ENCODE measurements at places on chromosomes 3 and 15. TPM values are rescaled to one million over a fixed set of nuclear protein-coding genes. Genes with fewer than 3 reads are reported as not detected.
A peak's percentile ranks its signal among the peaks of the same experiment; 100 is the strongest.

The FES gene
- total RNA-seq: 45.5 TPM

- DNase-seq: no peak
Observed at GRCh38 chr3:42501321-42501680, 1.1 kb upstream of the VIPR1 start.

GRCh38 chr15:74383286-74383685 lies 15.8 kb upstream of the CYP11A1 start:
- no peak for DNase-seq

DNA sequence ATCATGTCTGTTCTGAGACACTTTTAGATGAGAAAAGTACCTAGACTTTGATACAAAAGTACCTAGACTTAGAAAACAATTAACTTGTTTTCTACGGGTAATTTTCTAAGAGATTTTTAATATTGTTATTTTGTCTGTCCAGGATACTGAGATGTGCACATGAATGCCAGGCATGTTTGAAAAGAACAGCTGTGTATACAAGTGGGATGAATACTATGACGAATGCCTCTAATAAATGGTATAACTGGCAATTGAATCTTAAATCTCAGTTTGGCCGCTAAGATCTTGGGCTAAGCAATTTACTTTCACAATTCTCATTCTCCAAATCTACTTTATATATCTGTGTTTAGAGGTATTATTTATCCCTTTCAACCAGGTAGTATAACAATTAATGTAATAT lies 207.4 kb downstream of the CBLB start:
- no peak for DNase-seq

- peak; percentile 65 for DNase-seq
Observed at GRCh38 chr3:99647081-99647480, 8.7 kb downstream of the COL8A1 start.

- DNase-seq: no peak
Observed at GRCh38 chr3:87798567-87798947, 260.2 kb downstream of the CGGBP1 start.

The GPR149 gene
- not detected for total RNA-seq

DNA sequence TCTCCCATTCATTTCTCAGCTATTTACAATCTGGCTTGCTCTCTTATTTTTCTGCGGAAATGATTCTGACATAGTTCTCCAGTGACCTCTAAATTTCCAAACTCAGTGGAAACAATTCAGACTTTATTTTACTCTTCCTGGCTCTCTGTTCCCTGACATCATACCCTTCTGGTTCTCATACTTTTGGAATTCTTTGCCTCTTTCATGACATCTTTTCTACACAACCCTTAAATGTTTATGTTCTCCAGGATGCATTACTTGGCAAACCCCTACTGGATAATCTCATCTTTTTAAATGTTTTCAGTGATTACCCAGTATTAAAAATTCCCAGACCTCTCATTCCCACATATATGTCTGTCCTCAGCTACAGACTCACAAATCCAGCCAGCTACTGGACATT lies 23.9 kb upstream of the PLSCR4 start:
- peak; percentile 97 for DNase-seq

DNA sequence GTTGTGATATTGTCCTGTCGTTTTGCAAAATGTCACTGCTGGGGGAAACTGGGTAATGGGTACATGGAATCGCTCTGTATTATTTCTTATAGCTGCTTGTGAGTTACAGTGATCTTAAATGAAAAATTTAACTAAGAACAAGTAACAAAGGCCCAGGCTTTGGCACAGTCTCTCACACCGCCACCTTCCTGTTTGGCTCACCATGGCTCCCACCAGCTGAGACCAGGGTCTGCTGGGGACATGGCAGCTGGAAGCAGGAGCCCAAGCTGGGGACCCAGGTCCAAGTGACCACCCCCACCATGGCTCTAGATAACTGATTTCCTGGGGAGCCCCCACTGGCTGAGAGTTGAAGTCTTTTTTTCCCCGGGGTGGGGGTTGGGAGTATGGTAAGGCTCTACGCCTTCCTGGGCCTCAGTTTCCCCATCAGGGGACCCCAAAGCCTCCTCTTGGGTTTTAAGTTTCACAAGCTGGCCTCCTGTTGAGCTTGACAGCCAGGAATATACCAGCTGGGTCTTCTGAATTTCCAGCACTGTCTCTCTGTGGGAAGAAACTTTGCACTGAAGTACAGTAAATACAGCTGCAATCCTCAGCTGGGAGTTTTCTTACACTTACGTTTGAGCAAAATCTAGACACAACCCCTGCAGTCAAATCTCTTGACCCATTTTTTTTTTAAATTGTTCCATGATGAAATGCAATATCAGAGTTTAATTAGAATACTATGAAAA lies 26.1 kb downstream of the ABTB1 start:
- DNase-seq: no peak

GRCh38 chr3:60854791-60855190 lies 396.5 kb downstream of the FHIT start:
- DNase-seq: no peak

DNA sequence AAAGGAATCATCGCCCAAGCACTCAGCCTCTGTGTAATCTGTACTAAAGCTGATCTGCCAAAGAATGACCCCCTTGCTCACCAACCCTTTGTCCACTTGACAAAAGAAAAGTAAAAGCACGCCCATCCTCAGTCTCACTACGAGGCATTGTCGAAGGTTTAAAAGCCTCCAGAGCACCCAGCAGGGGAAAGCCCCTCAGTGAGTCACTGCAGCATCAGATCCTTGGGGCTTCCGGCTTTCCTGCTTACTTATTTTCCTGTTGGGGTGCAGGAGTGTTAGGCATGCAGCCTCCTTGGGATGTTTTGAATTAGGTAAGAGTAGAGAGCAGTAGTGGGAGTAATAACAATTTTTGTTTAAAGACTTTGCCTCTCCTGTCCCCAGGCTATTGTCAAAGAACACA lies 216.1 kb downstream of the MTHFS start:
- peak; percentile 89 for DNase-seq

The UBAP1L gene
- total RNA-seq: 2.6 TPM

The RBPMS2 gene
- under 0.01 TPM for total RNA-seq

The NEK10 gene
- total RNA-seq: 1.4 TPM

DNA sequence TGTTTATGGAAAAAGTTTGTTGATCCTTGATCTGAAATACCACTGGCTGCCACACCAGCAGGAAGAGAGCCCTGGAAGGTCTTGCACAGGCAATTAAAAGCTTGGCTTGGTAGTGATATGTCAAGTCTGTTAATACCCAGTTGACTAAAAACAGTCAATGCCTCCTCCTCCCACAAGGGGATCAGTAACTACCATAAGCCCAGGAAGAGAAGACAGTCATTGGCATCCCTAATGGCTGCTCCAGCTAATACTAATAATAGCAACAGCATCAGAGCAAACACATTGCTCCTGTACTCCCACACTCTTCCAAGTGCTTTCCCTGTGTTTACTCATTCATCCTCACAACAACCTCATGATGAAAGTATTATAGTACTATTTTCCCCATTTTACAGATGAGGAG lies 528.6 kb downstream of the TAFA4 start:
- no peak for DNase-seq

DNA sequence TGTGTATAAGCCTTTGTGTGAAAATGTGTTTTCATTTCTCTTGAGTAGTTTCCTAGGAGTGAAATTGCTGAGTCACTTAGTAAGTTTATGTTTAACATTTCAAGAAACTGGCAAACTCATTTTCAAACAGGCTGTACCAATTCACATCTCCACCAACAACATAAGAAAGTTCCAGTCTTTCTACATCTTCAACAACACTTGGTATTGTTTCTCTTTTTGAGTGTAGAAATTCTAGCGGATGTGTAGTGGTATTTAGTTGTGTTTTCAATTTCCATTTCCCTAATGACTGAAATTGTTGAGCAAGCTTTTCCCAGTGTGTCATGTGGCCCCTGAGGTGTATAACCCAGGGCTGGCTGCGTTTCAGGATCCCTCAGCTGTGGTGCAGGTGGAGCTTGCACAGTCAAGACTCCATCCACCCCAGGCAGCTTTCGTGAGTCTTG lies 258.5 kb downstream of the PDCD6IP start:
- no peak for DNase-seq

DNA sequence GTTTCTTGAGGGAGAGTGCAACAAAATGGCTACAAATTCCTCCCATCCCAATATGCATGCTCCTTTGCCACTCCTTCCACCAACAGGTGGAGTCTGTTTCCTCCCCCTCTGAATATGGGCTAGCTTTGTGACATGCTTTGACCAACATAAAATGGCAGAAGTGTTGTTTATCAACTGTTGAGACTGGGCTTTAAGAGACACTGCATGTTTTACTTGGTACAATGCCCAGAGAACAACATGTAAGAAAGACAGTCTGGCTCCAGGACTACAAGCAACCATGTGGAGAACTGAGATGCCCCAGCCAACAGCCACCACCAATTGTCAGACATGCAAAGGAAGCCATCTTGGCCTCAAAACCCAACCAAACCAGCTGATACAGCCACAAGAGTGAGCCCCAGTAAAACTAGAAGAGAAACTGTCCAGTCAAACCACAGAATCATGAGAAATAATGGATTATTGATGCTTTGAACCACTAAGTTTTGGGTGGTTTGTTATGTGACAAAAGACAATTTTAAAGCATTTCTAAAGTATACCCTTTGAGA lies 40.5 kb downstream of the NUDT16 start:
- no peak for DNase-seq

GRCh38 chr15:55683376-55683775 lies 59.6 kb downstream of the PRTG start:
- DNase-seq: no peak

DNA sequence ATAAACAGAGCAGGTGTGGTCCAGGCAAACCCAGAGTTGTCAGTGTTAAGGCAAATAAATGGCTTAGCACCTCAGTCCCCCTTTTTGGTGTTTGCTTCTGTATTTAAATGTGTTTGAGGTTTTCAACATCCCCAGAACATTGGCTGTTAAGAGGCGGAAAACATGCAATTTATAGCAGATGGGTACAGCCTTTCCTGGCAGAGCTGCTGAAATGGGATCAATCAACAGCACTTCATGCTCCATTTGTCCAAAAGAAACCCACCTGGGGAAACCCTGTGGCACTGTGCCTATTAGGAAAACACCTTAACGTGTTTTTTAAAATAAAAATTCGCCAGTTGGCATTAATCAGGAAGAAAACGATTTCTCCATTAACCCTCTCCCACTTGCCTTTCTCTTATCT lies 135.4 kb downstream of the MCTP2 start:
- no peak for DNase-seq

The KLHL18 gene
- 15.5 TPM for total RNA-seq

- no peak for DNase-seq
Observed at GRCh38 chr3:187623285-187623814, 46.8 kb downstream of the SST start.

DNA sequence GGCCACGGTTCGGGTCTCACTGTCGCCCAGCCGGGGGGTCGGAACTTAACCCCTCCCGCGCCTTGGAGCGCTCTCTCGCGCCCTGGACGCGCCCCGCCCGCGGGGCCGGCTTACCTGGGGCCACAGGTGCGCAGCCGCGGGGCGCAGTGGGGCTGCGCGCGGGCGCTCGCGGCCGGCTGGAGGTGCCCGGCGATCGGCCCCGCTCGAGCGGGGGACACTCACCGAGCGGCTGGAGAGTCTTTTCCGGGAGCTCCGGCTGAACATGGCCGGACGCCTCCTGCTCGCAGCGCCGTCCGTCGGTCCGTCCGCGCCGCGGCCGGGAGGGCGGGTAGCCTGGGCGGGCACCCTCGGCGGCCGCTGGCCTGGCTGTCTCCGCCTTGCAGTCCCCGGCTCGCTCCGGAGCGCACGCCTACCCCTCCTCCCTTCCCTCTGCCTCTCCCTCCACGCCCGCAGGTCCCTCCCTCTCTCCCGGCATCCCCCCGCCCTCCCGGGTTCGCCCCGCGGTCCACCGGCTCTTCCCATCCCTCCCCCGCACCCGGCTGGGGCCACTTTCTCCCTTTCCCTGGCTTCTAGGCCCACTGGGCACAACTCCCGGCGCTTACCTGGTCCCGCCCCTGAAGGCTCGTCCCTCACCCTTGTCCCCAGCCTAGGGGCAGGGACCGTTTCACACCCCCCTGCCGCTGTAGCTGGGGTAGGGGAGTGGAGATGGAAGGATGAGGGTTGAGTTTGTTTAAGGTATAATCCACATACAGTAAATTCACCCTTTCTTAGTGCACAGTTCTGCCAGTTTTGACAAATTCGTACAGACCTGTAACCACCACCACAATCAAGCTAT lies 220.1 kb upstream of the PRICKLE2 start:
- no peak for DNase-seq

DNA sequence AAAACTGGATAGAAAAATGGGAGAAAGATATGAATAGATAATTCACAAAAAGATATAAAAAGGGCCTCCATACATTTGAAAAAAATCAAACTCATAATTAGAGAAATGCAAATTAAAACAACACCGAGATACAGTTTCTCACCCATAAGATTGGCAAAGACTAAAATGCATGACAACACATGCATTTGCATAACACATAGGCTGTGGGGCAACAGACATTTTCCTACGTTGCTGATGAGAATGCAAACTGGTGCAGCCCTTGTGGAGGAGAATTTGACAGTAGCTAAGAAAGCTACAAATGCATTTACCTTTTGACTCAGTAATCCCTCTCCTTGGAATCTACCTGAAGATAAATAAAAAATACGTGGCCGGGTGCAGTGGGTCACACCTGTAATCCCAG lies 11.4 kb upstream of the CAND2 start:
- DNase-seq: no peak

DNA sequence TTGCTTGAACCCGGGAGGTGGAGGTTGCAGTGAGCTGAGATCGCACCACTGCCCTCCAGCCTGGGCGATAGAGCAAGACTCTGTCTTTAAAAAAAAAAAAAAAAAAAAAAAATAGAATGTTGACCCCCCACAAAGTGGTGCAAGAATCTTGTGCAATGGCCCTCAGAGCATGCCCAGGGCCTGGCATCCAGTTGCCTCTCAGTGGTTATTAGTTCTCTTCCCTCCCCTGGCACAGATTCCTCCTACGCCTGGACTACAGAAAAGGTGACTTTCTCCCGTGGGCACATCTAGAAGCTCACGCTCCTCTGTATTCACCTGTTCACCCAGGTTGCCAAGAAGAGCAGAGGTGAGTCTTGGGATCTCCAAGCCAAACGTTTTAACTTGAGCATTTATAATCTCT lies 36.7 kb downstream of the ACSBG1 start:
- no peak for DNase-seq

The POPDC2 gene
- total RNA-seq: 0.40 TPM

The ISLR gene
- not detected for total RNA-seq

GRCh38 chr3:105362021-105362665 lies 4.6 kb upstream of the ALCAM start:
- DNase-seq: peak; percentile 81

GRCh38 chr15:70439880-70440279 lies 323.5 kb downstream of the UACA start:
- DNase-seq: no peak

All from lung microvascular endothelial cell (primary cell).